ENCODE measurements at places on chromosomes 6 and 20.

GRCh38 chr6:106422534-106422933, 62.0 kb downstream of the CRYBG1 start:
- DNase-seq, result no peak

DNA sequence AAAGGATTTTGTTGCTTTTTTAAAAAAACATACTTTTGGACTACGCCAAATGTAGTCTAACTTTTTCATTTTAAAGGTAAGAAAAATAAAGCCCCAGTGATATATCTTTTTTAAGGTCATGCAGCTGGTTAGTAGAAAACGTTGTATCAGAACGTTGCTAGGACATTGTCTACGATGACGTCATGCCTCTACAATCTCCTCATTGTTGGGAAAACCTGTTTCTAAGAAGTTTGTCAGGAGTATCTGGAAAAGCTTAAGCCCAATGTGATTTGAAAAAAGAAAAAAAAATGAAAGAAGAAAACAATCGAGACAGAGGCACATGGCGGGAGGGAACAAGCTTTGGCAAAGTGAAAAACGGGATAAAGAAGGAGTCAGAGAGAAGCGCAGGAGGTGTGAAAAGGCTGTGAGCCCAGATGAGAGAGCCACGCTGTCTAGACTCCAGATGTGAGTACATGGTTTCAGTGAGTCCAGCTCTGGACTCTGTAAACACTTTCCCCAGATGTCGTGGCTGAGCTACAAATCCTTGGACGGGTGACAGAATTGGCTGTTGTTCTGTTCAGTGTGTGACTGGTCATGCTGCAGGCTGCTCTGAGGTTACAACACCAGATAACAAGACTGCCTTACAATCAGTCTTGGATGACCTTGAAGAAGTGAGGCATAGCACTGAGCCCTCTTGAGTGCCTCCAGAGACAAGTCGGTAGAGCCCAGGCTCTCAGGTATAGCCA, 656.7 kb upstream of the ID4 start:
- no peak for DNase-seq

- DNase-seq, result no peak
Measured at GRCh38 chr20:58703765-58704371, 11.3 kb downstream of the NPEPL1 start.

GRCh38 chr6:30200551-30201281, 12.5 kb downstream of the TRIM26 start:
- no peak for DNase-seq

- no peak for DNase-seq
Measured at GRCh38 chr20:47228654-47229053, 127.8 kb downstream of the ZMYND8 start.

DNA sequence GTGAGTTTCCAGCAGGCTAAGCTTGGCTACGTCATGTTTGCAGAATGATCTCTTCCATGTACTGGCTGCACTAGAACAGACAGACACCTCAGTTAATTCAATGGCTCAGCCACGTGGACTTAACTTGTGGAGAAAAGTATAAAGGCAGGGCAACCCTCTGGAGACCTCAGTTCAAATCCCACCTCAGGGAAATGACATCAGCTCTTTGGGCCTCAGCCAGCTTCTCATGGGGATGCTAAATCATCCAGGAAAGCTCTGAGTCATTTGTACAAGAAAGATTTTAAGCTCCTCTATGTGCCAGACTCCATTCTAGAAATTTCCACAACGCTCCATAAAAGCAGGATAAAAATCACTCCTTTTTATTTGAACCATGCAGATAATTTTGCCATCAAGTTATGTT, 128.5 kb upstream of the SALL4 start:
- DNase-seq, result no peak

GRCh38 chr20:20343932-20344331, 24.0 kb upstream of the INSM1 start:
- DNase-seq, result no peak

DNA sequence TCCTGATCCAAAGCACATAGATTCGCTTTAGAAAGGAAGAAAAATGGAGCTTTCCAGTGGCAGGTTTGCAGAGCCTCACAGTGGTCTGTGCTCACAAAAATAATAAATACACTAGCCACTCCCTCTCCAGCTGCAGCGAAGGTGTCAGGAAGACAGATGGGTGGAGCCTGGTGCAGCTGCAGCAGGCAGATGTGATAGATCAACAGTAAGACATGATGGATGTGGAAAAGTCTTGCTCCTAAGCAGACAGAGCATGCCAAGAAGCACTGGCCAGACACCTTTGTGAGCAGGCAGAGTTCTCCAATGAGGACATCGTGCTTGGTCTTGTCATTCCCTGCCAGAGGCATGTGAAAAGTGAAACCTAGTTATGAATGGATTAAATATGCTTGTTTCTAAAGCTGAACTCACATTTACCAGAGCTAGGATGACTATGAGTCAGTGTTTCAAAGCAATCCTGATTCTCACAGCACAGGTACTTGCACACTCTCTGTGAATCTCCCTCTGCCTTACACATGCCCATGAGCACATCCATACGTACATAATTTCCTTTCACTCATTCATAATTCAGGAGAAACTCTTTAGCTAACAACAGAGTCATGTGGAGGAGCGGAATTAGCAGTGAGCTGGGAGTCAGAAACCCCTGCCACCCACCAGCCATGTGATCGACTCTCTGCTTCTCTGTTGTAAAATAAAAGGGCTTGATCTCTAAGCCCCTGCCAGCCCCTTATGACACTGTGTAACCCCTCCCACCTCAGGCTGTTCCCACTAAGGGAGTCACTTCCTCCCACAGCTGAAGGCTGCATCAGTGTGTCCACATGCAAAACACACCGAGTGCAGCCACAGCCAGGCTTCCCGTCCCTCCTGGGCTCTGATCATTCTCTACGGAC, 111.2 kb downstream of the SCML4 start:
- no peak for DNase-seq

DNA sequence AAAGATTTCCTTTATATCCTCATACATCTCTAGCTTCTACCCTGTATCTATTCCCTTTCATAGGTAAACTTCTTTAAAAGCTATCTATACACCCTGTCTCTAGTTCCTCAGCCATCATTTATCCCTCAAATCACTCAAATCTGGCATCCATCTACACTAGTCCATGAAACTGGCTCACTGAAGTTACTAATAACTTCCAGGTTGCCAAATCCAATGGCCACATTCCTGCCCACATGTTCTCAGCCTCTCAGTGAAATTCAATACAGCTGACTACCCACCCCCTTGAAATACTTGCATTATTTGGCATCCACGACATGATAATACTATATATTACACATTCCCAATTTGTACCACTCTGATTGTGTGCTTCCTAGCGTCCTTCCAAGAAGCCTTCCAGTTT, 8.7 kb downstream of the REPS1 start:
- no peak for DNase-seq

GRCh38 chr6:28543651-28544610, 18.2 kb downstream of the GPX5 start:
- DNase-seq, result no peak

DNA sequence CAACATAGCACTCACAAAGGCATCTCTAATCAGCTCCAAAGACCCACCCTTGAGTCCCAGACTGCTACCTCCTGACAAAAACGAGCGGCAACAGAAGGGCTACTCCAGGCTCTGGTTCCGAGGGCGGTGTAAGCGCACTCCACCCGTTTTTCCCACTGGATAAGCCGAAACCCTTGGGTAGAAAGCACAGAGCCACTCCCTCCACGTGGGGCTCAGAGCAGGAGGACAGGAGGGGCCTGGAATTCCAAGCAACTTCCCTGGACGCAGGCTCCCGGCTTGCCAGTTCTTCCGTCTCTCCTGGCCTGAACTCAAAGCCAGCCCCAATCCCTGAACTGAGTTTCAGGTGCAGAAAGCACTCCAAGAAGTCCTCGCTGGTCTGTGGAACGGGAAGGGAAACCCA, 7.4 kb downstream of the GMEB2 start:
- DNase-seq, result no peak

DNA sequence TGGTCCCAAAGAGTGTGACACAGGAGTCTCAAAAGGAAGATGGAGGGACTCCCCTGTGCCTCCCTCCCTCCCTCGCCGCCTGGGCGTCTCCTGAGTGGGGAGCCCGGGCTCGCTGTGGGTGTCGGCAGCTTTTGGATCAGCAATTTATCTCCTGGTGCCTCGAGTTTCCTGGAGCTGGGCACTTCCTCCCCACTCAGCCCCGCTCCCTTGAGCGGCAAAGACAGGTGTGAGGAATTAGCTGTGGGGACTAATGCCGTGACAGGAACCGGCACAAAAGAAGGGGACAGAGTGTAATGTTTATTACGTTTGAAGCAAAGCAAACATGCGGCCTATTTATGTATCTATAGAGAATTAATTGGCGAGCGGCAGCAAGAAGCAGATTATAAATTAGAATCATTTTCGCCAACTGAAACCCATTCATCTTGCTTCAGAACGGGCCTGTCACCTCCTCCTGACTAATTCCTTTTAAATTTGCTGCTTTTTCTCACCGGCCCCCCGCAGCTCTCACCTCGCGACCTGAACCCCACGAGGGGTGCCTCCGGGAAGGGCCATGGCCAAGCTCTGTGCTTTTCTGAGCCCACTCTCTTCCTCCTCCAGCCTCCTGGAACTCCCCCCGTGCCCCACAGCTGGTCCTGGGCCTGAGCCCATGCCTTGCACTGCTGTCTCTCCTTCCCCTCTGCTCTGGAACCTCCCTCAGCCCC, 8.8 kb upstream of the CDH22 start:
- DNase-seq, result no peak
